ENCODE measurements at places on chromosomes 1 and 21.

GRCh38 chr1:36342426-36343185 lies 19.2 kb upstream of the EVA1B start:
- peak; percentile 39 for DNase-seq

DNA sequence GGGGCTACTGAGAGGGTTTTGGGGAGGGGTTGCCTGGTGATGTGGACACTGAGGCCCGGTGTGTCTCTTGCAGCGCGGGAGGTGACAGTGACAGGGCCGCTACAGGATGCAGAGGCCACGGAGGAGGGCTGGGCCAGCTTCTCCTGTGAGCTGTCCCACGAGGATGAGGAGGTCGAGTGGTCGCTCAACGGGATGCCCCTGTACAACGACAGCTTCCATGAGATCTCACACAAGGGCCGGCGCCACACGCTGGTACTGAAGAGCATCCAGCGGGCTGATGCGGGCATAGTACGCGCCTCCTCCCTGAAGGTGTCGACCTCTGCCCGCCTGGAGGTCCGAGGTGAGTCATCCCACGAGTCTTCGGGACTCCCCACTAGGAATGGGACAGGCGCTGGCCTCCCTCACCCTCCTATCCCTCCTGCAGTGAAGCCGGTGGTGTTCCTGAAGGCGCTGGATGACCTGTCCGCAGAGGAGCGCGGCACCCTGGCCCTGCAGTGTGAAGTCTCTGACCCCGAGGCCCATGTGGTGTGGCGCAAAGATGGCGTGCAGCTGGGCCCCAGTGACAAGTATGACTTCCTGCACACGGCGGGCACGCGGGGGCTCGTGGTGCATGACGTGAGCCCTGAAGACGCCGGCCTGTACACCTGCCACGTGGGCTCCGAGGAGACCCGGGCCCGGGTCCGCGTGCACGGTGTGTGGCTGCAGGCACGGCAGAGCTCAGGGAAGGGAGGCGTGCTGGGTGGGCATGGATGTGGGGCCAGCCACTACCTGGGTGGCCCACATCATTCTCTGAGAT lies 72.5 kb downstream of the OBSCN start:
- DNase-seq, result no peak

DNA sequence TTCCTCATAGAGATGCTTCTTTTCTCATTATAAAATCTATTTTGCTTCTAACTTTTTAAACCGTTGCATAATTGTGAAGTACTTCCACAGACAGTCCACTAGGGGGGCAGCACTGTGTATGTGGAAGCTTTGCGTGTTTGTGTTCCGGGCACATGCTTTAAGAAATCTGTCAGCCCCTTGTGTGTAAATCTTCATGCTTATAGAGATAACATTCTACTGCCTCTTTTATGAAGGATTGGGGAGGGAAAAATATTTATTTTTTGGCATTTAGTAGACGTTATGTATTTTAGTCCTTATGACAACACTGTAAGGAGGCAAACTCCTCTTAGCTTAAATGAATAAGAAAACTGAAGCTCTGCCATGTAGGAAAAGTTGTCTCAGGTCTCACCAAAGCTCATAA lies 157.3 kb upstream of the PTGFR start:
- DNase-seq, result no peak

DNA sequence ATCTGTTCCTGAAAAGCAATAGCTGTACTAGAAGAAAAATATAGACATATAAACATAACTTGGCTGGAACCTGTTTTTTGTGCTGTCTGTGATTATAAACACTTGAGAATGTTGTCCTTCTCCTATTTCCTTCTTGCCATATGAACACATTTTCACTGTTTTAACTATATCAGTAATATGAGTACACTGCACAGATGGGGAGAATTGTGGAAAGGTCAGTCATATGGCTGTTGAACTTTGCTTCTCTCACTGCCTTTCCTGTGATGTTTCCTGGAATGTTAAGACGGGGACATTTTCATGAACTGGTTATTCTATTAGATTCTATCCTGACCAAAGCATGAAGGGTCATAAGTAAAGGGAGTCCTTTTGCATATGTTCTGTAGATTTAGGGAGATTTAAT lies 24.9 kb downstream of the HMCN1 start:
- no peak for DNase-seq

- DNase-seq, result no peak
Measured at GRCh38 chr1:186708694-186709097, 28.5 kb upstream of the PTGS2 start.

DNA sequence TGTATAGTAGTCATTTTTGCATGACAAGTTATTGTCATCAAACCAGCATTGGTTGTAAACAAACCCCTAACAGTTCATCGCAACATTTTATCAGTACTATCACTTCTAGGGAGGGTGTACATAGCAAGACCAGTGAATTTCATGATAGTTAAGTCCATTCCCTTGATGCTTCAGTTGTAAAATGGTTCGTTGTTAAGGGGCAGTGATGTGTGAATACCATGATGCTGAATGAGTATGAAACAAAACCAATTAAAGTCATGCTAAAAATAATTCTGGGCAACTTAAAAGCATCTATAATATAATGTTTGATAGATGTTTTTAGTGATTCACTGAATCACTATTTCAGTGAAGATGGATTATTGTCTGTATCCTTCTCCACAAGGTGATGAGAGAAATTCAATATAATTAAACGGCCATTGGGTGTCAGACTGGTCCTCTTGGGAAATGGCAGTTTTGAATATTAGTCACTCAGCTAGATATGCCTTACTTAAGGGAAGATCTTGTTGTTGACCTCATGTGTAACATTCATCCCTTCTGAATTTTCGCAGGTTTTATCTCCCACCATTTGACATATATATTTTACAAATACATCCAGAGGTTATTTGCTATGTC lies 742.2 kb upstream of the TMPRSS15 start:
- DNase-seq, result no peak

DNA sequence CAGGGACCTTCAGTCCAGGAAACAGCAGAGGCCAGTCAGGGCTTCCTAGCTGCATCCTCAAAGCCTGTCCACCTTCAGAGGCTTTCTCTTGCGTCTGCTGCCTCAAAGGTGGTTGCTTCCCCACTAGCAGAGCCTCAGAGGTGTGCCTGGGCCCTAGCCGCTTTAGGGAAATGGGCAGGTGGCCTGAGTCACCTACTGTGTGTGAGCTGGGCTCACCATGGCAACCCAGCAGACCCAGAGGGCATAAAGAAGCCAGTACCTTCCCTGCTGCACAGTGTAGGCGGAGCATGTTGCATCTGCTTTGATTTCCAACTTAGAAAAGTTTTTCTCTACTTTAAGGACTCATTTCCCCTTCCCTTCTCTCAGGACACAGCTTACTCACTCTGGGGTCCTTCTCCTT lies 12.5 kb downstream of the SLC9A1 start:
- no peak for DNase-seq

- DNase-seq, result no peak
Measured at GRCh38 chr1:157628773-157629172, 30.9 kb upstream of the FCRL4 start.

GRCh38 chr1:225946803-225947202 lies 5.8 kb upstream of the LEFTY2 start:
- DNase-seq, result no peak

- no peak for DNase-seq
Measured at GRCh38 chr1:224256640-224257039, 73.3 kb downstream of the NVL start.

DNA sequence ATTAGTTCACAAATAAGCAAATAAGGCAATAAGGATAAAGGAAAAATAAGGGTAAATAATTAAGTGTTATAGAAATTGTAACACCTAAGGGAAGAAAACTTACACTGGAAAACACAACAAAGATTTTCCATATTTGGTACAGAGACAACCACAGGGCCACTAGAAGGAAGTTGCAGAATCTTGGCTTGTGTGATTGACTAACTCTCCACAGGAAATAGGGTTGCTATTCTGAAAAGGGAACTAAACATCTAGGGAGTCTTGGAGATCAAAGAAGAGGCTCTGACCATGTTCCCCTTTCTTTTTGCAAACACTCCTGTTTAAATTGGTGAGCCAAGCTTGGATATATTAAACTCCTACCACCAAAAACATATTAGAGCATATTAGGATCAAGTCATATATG lies 59.1 kb downstream of the APCS start:
- no peak for DNase-seq

DNA sequence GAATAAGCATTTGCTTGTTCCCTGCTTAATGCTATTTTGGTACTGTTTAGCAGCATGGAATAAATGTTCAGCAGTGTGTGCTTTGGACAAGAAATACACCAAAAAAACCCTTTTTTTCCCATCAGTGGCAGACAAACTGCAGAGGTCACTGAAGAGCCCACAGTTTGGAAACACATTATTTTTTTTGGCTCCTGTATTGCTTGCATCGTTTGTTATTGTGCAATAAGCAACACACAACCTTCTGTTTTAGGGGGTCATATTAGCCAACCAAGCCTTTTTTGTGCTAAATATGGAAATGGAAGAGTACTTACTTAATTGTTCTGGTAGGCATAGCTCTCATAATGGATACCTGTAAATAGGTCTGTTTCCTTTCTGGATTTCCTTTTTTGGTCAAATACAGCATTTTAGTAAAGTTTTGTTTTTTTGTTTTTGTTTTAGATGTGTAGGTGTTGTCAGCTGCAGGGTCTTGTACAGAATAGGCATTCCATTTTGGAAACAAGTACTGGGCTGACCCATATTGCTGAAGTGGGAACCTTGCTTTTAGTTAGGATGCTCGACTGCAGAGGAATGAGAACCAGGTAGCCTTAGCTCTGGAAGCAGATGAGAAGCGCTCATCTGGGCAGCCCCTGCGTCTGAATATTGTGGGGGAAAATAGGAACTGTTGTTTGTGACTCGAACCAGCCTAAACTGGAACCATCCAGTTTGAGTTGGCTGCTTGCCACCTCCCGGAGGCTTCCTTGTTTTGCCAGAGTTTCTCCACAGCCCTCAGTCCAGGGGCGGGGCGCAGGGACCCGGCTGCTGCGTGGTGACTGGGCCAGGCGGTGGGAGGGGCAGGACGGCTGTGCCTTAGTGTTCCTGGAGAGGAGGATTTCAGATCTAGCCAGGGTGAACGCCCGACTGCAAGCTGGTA lies 38.4 kb downstream of the SPEN start:
- DNase-seq, result peak; percentile 65

DNA sequence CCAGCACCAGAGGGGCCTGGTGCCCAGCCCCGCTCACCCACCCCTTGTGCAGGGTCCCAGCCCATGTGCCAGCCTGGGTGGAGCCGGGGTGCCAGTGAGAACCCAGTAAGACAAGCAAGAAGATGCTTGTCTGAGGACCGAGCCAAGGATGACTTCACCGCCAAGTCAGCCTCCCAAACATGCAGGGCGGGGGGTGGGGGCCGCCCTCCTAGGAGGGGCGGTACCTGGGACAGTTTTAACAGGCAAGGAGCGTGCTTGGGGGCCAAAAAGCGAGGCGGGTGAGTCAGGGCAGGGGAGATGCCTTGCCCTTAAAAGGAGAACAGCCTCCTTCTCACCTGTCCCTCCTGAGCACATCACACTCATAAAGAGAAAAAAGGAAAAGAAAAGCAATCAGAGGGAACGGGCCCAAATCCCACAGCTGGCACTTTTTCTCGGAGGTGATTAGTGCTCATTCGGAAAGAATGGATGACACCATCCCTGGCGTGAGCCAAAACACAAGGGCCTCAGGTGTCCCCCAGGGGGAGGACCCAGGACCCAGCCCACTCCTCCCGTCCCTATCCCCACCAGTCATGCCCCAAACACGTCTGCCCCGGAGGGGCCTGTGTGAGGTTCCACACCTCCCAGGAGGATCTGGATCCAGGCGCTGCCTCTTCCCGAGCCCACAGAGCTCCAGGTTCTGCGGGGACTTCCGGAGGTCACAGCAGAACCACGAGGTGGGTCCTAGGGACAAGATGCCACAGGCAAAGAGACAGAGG lies 77.6 kb upstream of the IFFO2 start:
- DNase-seq, result no peak

DNA sequence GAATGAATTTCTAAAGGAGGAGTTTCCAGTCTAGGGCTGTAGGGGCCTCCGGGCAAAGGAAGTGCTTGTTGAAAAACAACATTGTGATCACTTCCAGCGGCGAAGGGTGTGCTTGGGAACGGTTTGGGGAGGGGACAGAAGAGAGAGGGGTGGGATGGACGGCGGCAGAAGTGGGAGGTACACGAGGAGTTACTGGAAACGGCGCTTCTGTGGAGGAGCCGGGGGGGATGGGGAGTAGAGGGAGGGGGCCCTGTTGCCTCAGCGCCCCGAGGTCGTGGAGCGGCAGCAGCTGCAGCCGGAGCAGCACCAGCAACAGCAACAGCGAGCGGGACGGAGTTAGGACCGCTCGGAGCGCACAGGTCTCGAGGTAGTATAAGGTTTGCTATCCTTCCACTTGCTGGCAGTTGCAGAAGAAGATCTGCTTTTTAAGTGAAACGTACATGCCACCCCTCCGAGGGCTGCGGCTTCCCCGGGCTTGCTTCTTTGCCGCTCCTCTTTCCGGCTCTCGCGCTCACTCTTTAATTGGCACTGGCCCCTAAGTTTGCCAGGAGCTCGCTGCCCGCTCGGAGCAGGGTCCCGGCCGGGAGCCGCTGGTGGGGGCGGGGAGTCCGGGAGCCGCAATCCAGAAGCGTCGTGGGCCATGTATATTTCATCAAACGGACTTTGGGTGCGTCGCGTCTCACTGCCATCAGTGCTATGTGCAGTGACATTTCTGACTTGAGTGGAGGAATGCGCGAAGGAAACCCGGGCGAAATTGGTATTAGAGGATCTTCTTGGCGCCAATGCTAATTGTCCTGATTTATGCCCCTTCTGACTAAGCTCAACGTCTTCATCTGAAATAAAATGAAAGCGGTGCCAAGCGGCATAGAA lies 771 bp upstream of the NTNG1 start:
- DNase-seq, result no peak

GRCh38 chr1:24748191-24749121 lies 3.2 kb downstream of the CLIC4 start:
- no peak for DNase-seq

GRCh38 chr1:153608742-153609584 lies 4.0 kb downstream of the S100A16 start:
- no peak for DNase-seq

DNA sequence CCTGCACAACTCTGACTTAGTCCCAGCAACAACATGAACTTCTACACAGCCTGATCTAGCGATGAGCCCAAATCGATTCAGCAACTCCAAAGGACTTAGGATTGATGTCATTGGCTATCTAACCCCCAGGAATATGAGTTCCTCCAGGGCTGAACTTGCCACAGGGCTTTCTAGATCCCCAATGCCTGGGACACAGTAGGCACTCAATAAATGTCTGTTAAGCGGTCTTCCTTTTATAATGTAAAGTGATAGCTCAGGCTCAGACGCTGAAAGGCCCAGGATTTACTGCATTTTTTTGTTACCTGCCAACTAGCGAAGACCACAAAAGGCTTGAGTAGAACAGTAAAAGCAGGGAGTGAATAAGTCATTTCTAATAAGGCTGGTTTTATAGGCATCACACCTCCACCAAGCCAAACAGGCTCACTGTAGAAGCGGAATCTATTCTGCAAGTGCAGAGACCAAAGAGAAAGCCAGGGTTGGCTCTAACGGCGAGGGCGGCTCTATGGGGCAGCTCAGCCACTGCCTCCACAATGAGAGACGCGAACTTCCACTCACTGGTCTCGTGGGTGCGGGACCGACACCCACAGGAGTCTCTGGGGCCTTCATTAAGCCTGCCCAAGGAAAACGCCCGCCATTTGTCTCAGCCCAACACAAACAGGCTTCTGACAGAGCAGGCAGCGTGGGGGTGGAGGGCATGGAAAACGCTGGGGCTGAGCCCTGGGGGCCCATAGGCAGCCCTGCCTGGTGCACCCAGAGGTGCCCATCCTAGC lies 52.0 kb downstream of the HLCS start:
- DNase-seq, result no peak

- no peak for DNase-seq
Measured at GRCh38 chr1:226690460-226690982, 48.6 kb downstream of the ITPKB start.

GRCh38 chr1:52915855-52916220 lies 5.7 kb downstream of the ECHDC2 start:
- no peak for DNase-seq

Data from HuH-7.5 (cell line).